ENCODE measurements at places on chromosomes 7 and 10.

DNA sequence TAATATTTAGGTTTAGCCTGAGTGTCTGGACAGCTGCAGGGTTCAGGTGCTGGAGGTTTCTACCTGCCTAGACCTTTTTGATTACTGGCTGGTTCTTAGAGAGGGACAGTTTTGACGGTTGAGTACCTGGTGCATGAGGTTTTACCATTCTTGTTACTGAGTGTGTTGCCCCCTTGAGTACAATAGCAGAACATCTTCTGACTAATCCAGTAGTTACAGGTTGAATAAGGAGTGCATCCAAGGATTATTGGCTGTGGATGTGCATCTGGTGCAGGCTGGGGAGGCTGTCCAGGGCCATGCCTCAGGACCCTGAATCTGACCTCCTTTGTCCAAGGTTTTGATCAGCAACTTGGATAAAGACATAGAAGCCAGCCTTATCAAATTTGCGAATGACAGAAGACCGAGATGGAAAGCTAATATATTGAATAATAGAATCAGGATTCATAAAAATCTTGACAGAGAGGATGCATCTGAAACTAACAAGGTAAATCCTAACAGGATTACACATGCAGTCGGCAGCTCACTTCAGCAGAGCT is 23.1 kb downstream of the PLPP4 start:
- DNase-seq, result no peak

GRCh38 chr7:73850781-73851207 is 8.5 kb upstream of the METTL27 start:
- DNase-seq, result no peak

DNA sequence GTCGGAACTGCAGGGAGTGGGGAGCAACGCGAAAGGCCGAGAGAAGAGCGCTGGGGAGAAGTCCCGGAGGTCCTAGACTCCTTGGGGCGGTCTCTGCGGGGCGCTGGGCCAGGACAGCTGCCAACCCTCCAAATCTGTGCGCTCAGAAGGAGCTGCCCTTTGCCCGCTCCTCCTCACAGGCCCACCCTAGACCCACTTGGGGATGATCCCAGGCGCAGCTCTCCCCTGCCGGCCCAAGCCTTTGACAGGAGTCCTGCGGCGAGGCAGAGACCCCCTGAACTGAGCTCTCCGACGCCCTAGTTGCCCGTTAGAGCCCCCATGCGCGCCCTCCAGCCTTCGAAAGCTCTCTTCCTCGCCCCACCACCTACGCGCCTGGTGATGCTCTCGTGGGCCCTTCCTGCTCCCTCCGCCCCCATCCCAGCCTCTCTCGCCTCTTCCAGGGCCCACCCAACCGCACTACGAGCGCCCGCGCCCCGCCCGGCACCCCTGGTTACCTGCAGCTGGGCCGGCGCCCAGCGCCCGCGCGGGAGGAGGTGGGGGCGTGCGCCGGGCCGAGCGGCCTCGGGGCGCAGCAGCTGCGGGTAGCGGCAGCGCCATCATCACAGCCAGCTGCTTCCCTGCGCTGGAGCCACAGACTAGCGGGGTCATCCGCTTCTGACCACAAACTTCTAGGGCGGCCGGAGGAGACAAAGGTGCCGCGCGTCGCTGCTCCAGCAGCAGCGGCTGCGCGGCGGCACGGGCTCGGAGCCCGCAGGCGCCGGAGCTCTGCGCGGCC is 353.4 kb downstream of the DNAJB6 start:
- DNase-seq, result no peak

GRCh38 chr7:137987968-137988367 is 13.9 kb downstream of the CREB3L2 start:
- DNase-seq, result no peak

DNA sequence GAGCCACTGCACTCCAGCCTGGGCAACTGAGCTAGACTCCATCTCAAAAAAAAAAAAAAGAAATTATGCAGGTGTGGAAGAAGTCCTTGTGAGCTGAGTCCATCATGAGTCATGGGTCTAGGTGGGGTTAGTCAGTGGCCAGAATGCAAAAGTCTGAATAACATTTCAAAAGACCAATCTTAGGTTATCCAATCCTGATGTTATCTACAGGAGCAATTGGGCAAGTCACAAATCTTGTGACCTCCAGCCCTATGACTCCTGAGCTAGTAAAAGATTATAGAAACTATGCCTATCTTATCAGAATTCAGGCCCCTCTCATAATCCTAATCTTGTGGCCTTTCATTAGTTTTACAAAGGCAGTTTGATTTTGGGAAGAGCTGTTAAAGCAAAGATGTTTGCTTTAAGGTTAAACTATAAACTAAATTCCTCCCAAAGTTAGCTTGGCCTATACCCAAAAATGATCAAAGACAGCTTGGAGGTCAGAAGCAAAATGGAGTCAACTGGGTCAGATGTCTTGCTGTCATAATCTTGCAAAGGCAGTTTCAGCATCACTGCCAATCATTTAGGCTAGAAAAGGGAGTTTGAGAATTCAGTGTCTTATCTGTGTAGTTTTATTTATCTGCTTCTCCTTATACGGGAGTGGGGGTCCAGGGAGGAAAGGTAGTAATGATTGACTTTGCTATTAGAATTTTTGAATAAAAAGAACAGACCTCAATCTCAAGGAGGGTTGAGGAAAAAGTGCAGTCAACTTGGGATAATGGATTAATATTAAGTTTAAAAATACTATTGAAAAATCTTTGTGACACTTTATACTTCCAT is 71.2 kb upstream of the TRIM24 start:
- no peak for DNase-seq

- no peak for DNase-seq
Observed at GRCh38 chr10:126104767-126105166, 208.4 kb downstream of the FANK1 start.

- DNase-seq, result no peak
Observed at GRCh38 chr7:116426428-116427156, 72.9 kb upstream of the CAV2 start.

- DNase-seq, result no peak
Observed at GRCh38 chr7:12839508-12840153, 152.2 kb downstream of the ARL4A start.

GRCh38 chr10:99395750-99396445 is 34.5 kb downstream of the GOT1 start:
- peak; percentile 46 for DNase-seq

Data from CMK (cell line).